Astrocyte of the spinal cord (primary cell): ENCODE measurements at places on chromosomes 4 and X.

DNA sequence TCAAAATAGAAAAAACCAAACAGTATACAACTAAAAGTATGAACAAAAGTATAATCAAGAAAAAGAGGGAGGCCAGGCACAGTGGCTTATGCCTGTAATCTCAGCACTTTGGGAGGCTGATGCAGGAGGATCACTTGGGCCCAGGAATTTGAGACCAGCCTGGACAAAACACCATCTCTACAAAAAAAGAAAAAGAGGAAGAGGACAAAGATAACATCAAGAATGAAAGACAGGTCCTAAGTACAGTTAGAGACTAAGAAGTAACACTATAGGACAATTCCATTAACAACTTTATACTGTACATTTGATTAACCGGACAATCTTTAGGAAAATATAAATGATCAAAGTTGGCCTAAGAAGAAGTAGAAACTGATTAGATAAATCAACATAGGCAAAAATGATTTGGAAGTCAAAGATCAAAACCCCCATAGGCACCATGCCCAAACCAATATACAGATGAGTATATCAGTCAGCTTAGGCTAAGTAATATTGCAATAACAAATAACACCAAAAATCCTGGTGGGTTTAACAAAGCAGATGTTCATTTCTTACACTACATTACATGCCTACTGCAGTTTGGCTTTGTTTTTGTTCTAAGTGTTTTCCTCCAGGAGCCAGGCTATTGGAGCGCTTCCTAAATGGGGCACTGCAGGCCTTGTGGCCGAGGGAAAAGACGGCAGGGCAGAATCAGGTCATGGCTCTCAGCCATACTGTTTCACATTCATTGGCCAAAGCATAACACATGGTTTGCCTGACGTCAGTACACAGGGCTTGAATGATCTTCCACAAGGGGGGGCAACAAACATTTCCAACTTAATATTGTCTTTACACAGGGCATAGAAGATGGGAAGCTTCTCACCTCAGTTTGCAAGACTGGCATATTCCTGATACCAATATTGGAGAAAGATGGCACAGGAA lies 42.2 kb upstream of the HGFAC start:
- DNase-seq: peak; percentile 42

GRCh38 chr4:5812506-5813229 lies 80.2 kb downstream of the CRMP1 start:
- DNase-seq: peak; percentile 70

- DNase-seq: no peak
Measured at GRCh38 chr4:124684301-124684700, 28.2 kb downstream of the ANKRD50 start.

GRCh38 chr4:37445023-37445422 lies 200.5 kb downstream of the NWD2 start:
- DNase-seq: no peak

DNA sequence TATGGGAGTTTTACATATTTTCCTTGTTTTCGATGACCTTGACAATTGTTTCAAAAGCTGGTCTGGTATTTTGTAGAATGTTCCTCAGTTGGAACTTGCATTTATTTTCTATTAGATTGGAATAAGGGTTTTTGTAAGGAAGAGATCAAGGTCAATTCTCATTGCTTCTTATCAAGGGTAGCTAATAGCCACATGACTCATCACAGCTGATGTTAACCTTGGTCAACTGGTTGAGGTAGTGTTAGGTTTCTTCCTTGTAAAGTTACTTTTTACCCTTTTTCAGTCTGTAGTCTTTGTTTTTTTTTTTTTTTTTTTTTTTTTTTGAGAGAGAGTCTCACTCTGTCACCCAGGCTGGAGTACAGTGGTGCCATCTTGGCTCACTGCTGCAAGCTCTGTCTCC lies 257.2 kb downstream of the SNCA start:
- no peak for DNase-seq
